ENCODE measurements at places on chromosomes 1 and 21. TPM values are rescaled to one million over a fixed set of nuclear protein-coding genes. Genes with fewer than 3 reads are reported as not detected.

DNA sequence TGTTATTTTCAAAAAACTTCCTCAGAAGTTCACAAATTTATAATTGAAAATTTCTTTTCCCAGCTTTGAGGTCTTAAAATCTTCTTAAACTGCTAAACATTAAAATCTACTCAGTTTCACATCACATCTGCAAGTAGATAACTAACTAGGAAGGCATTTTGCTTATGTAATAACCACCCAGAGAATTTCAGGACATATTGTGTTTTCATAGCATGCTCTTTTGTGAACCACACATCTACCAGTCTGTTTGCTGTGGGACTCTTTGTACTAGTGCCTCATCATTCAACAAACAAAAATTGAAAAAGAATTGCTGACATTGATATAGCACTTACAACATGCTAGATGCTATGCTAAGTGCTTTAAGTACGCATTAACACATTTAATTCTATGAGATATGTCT is 31.6 kb upstream of the C1orf146 start:
- DNase-seq, result no peak
- no peaks in the 10 kb centered on the region for H3K27me3 ChIP-seq
- no peak overlapping the region for H3K27ac ChIP-seq
- no peak overlapping the region for H3K4me3 ChIP-seq

DNA sequence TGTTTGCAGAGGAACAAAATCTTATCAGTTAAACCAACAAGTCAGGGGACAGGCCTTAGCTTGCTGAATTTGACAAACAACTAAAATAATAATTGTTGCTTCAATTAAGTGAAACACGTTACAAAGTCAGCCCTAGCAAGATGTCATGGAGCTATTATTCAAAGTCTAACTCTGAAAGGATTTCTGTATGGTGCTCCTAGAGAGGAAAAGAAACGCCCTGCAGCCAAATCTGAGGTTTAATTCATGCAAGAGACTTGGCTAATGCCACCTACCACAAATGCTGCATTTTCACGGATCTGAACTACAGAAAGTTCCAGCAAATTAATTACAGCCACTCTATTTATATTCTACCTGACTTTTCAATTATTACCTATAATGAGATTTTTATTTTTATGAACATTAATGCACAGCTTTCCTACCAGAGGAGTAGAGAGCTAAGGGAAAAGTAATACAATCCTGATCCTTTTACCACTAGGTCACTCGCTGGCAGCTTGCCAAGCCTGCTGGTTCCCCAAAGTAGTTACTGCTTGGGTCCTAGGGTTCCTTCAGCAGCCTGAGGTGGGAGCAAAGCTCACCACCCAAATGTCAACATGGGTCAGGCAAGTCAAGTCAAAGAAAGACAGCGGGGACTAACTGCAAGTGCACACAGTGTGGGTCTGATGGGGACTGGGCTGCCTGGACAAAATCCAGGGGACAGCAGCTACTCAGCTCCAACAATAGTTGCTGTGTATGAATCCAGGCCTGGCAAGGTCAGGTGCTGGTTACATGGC is 8.5 kb downstream of the COLGALT2 start:
- no peaks in the 10 kb centered on the region for H3K36me3 ChIP-seq
- H3K4me1 ChIP-seq, result peaks cover 59% of the 10 kb centered on the region
- no peak overlapping the region for H3K27ac ChIP-seq
- peak; percentile 9 for DNase-seq
- H3K27me3 ChIP-seq, result no peaks in the 10 kb centered on the region

- no peaks in the 10 kb centered on the region for H3K27me3 ChIP-seq
- no peaks in the 10 kb centered on the region for H3K36me3 ChIP-seq
- H3K4me1 ChIP-seq, result no peaks in the 10 kb centered on the region
- no peak for DNase-seq
- no peak overlapping the region for H3K4me3 ChIP-seq
Observed at GRCh38 chr1:26811057-26811456, 15.4 kb upstream of the ZDHHC18 start.

GRCh38 chr1:77322061-77322900 is 40.5 kb downstream of the AK5 start:
- DNase-seq, result no peak
- H3K4me3 ChIP-seq, result no peak overlapping the region
- H3K27ac ChIP-seq, result peak overlapping the region; percentile 85
- no peaks in the 10 kb centered on the region for H3K27me3 ChIP-seq
- peaks cover 29% of the 10 kb centered on the region for H3K4me1 ChIP-seq
- no peaks in the 10 kb centered on the region for H3K36me3 ChIP-seq

GRCh38 chr21:37088186-37088735 is 15.2 kb downstream of the TTC3 start:
- H3K4me3 ChIP-seq, result no peak overlapping the region
- H3K36me3 ChIP-seq, result peaks cover 36% of the 10 kb centered on the region
- no peak for DNase-seq

DNA sequence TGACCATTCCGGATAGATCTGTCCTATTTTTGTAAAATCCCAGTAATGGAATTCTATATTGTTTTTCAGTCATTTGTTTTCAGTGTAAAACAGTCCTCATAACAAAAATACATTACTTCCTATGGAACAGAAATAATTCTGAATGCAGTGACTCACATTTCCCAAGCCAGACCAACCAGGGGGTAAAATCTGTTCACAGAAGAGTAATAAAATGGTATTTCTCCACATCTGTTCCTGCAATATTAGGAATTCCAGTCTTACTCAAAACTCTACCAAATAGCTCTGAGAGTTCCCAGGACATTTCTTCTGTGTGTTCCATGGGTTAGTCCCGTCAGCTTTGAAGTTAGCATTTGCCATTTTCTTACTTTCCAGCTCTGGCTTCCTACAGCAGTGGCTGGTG is 2.6 kb upstream of the DDR2 start:
- DNase-seq, result no peak
- no peak overlapping the region for H3K4me3 ChIP-seq
- peak overlapping the region; percentile 100 for H3K27ac ChIP-seq
- H3K4me1 ChIP-seq, result peaks cover 39% of the 10 kb centered on the region

DNA sequence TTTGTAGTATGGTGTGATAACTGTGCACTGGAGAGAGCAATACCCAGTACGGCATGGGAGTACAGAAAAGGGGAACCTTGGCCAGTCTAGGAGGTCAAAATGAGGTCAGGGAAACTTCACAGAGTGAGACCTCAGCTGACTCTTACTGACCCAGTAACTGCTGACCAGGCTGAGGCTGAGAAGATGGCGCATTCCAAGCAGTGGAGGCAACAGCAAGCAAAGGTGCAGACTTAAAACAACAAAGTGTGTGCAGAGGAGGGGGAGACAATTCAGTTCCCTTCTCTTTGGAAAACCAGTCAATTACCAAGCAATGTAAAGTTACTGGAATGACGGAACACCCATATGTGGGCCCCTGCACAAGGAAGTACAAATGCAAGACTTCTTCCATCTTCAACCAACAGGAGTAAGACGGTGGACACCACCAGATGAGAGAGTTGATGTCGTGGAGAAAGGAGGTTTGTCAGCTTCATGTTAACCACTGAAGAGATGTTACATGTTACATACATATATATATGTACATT is 54.6 kb upstream of the PRDX6 start:
- H3K4me3 ChIP-seq, result no peak overlapping the region
- DNase-seq, result no peak
- H3K27ac ChIP-seq, result no peak overlapping the region
- no peaks in the 10 kb centered on the region for H3K27me3 ChIP-seq

GRCh38 chr1:54844564-54844963 is 42.4 kb downstream of the DHCR24 start:
- no peaks in the 10 kb centered on the region for H3K36me3 ChIP-seq
- no peak for DNase-seq
- no peaks in the 10 kb centered on the region for H3K4me1 ChIP-seq
- no peak overlapping the region for H3K4me3 ChIP-seq

DNA sequence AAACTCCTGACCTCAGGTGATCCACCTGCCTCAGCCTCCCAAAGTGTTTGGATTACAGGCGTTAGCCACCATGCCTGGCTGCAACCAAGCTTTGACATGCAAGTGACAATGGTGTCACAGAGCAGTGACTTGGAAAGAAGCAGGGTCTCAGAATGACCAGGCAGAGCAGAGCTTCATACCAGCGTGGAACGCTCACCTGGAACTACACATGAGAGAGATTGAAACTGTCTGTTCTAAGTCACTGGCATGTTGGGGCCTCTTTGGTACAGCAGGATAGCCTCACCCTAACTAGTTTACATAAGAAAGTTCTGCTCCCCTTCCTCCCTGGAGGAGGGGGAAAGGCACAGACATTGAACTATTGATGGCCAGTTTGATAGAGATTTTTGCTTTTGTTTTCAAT is 47.5 kb upstream of the ITPKB start:
- no peaks in the 10 kb centered on the region for H3K4me1 ChIP-seq
- H3K4me3 ChIP-seq, result no peak overlapping the region
- no peaks in the 10 kb centered on the region for H3K36me3 ChIP-seq
- no peak overlapping the region for H3K27ac ChIP-seq
- H3K27me3 ChIP-seq, result 0 out of 2 replicates have a peak, but pooled peaks cover 7% of the 10 kb centered on the region

DNA sequence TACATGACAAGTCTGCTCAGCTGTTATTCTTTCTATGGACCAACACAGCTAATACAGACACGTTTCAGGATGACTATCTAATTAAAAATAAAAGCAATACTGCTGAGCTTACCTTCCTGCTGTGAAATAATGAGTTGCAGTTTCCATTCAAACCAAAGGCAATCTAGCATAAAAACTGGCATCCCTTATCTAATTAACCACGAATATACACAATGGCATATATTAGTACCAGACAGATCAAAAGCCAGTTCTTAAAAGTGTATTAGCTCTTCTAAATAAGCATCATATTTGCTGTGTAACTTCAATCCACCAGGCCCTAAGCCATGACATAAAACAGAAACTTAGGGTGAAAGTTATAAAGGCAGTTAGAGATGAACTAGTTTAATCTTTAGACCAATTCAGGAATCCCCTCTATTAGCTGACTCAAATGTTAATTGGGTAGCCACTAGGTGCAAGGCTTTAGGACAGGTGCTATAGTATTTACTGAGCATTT is 20.6 kb downstream of the TESK2 start:
- H3K36me3 ChIP-seq, result no peaks in the 10 kb centered on the region
- H3K27me3 ChIP-seq, result no peaks in the 10 kb centered on the region
- no peak for DNase-seq
- no peak overlapping the region for H3K4me3 ChIP-seq
- no peaks in the 10 kb centered on the region for H3K4me1 ChIP-seq

- DNase-seq, result no peak
- no peak overlapping the region for H3K4me3 ChIP-seq
- H3K4me1 ChIP-seq, result no peaks in the 10 kb centered on the region
- peaks cover 34% of the 10 kb centered on the region for H3K36me3 ChIP-seq
- no peaks in the 10 kb centered on the region for H3K27me3 ChIP-seq
- H3K27ac ChIP-seq, result peak overlapping the region; percentile 76
Observed at GRCh38 chr21:29332461-29333362, 34.0 kb downstream of the BACH1 start.

- no peak overlapping the region for H3K27ac ChIP-seq
- peaks cover 43% of the 10 kb centered on the region for H3K4me1 ChIP-seq
- no peaks in the 10 kb centered on the region for H3K27me3 ChIP-seq
Observed at GRCh38 chr21:34202553-34203372, 129.4 kb downstream of the MRPS6 start.

DNA sequence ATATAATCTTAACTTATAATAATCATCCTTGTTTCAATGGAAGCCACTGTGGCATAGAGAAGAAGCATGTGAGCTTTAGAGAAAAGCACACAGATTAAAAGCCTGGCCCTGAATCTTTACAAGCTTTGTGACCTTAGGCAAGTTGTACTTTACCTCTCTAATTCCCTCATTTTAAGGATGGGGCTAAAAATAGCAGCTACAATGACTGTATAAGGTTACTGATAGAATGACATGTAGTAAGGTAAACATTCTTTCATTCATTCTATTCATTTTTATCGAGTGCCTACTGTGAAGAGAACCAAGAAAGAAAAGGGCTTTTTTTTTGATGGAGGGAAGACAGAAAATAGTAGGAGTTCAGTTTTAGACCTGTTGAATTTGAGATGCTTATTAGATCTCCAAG is 25.6 kb downstream of the CDKN2C start:
- H3K4me3 ChIP-seq, result no peak overlapping the region
- DNase-seq, result no peak
- H3K36me3 ChIP-seq, result peaks cover 8% of the 10 kb centered on the region
- H3K4me1 ChIP-seq, result no peaks in the 10 kb centered on the region

DNA sequence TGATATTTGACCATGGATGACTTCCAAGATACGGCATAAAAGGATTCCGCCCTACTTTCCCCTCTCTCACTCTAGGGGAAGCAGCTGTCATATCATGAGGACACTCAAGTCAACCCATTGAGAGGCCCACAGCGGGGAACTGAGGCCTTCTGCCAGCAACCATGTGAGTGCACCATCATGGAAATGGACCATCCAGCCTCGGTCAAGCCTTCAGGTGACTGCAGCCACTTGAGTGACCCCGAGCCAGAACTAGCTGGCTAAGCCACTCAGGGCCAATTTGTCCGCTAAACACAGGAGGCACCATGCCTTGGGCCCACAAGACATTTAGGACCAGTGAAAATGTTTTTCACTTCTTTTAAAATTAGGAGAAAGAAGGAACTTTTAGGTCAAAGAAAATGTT is 11.1 kb upstream of the GJB5 start:
- no peaks in the 10 kb centered on the region for H3K4me1 ChIP-seq
- DNase-seq, result no peak
- H3K27ac ChIP-seq, result no peak overlapping the region
- no peak overlapping the region for H3K4me3 ChIP-seq

- H3K4me3 ChIP-seq, result no peak overlapping the region
- H3K4me1 ChIP-seq, result peaks cover 30% of the 10 kb centered on the region
- H3K27me3 ChIP-seq, result no peaks in the 10 kb centered on the region
- peaks cover 2% of the 10 kb centered on the region for H3K36me3 ChIP-seq
- peak; percentile 73 for DNase-seq
- no peak overlapping the region for H3K27ac ChIP-seq
Observed at GRCh38 chr1:23422241-23422877, 2.2 kb downstream of the TCEA3 start.

DNA sequence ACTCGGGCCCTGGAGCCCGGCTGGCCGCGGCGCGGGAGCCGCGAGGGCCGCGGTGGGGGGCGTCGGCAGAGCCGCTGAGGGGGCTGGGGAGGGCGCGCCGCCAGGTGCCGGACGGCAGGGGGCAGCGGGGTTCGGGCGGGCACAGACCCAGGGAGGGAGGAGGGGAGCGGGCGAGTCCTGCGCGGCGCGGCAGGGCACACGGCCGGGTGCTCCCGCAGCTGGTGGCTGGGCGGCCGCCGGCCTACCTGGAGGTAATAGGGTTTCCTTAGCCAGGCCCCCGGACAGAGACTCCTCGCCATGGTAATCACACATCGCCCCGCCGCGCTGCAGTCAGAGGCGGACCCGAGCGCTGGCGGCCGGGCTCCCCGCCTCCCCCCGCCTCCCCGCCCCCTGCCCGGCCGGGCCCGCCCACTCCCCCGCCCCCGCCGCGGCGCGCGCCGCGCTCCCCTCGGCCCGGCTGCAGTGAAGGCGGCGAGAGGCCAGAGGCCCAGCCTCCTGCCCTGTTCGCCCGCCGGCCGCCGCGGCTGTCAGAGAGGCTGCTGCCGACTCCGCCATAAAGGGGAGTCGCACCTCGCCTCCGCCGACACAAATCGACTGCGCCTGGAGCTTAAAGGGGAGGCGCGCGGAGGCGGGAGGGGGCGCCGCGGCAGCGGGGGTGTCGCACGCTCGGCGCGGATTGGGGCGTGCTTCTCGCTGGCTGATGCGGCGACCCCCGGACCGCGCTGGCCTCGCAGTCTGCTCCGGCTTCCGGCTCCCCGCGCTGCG is at the start of gene DIPK1A:
Gene DIPK1A, minus strand, starts transcription at position 332 of the 765 bp plus-strand sequence. Its CDS starts 33 bp downstream, at position 299.
- peak within 1 kb of the TSS; percentile 82 for H3K4me3 ChIP-seq
- H3K36me3 ChIP-seq, result no peaks in the 10 kb centered on the region

The KLHDC7A gene
- polyA plus RNA-seq, result not detected

The HAO2 gene
- not detected for polyA plus RNA-seq

The FMO1 gene
- not detected for polyA plus RNA-seq

The CLEC20A gene
- polyA plus RNA-seq, result not detected

The BARHL2 gene
- not detected for polyA plus RNA-seq

The PKLR gene
- polyA plus RNA-seq, result 0.03 TPM

Measured in SK-N-SH (cell line).